ENCODE measurements at places on chromosomes 11 and 22. TPM values are rescaled to one million over a fixed set of nuclear protein-coding genes. Genes with fewer than 3 reads are reported as not detected.

GRCh38 chr11:76551400-76551799 lies 106.6 kb downstream of the EMSY start:
- DNase-seq, result no peak

DNA sequence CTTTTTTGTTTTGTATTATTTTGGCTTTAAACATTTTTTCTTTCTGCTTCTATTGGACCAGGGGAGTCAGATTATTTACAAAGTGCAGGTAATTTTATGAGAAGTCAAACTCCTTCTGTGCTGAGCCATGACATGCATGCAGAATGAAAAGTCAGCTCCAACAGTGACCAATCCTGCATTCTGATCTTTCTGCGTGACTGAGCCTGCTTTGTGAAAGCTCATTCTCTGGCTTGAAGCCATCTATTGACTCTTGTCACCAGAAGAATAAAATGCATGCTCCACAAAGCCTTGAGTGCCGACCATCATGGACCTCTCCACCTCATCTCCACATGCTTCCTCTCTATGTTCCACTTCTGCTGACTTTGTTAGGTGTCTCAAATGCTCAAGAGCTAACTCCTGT lies 50.2 kb downstream of the MIAT start:
- no peak for DNase-seq

DNA sequence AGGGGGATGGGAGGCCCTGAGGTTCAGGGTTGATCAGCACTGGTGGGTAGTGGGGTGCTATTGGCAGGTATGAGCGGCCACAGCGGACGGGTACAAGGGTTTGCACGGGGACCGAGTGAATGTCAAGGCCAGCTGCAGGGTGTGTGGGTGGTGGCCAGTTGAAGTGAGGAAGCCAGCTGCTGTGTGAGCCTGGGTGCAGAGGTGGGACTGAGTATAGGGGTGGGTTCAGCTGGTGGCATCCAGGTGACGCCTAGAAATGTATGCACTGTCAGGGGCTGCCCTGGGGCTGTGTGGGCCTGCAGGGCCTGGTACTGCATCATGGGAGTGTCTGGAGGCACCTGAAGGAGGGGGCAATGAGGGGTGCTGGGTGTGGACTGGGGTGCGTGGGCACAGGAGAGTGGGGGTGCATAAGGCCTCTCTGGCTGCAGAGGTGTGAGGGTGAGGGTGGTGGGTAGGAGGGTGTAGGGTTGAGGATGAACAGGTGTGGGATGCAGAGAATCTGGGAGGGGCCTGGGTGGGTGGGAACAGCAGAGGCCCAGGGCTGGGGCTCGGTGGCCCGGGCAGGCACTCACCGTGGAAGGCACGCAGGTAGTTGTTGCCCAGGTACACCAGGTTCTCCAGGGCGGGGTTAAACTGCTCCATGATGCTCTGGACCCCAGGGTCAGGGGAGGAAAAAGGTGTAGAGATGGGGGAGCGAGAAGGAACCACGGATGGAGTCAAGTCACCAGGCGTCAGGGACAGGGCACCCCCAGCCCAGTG lies 1.7 kb downstream of the BAIAP2L2 start:
- DNase-seq, result no peak

DNA sequence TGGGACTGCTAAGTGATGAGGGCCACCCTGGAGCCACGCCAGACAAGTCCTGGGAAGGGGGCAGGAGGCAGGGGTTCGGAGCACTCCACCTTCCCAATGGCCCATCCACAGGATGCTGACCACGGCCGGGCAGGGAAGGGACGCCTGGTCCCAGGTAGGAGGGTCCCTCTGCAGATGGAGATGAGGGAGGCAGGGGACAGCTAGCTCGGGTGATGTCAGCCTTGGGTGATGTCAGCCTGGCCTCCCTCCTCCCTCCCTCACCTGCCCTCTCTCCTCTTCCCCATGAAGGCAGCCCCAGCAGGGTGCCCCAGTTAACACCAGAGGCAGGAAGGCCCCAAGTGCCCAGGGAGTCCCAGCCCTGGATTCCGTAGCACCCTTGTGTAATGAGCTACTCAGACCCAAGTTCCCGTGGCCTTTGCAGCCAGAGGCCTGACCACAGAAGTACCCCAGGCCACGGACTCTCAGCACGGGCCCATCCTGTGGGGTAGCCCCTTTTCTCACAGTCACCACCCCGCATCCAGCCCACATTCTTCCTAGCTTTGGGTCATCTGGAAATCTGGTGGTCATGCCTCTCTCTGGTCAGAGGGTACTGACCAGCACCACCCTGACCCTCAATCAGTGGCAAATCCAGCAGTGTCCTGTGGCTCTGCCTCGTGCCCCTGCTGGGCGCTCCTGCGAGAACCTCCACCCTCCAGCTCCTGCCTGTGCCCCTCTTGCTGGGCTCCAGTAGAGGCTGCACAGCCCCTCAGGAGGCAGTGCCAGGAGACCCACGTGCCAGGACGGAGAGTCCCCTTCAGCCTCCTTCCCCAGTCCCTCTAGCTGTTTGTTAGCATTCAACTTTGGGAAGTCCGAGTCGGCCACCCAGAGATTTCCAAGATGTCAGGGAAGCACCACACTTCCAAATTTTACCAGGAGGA lies 47.4 kb downstream of the SHANK2 start:
- DNase-seq, result peak; percentile 70

DNA sequence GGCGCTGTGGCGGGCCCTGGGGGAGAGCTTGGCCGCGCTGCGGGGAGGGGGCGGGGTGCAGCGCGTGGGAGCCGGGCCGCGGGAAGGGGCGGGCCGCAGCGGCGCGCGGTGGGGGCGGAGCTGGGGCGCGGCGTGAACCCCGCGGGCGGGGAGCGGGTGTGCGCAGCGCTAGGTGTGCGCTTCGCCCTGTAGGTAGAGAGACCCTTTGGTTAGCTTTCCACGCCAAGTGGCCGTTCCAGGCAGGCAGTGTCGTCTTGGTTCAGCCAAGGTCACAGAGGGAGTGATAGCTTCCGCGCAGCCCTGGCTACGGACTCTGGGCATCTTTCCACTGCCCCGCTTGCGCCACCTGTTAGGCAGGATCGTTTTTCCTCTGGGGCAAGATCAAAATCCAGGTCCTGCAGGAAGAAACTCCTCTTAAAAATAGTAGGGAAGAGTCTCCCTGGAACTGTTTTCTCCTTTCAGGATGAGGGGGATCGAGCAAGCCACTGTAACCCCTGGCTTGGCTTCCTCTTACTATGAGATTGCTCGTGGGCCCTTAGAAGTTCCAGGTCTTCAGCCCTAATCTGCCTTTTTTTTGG lies 434 bp downstream of the BANF1 start:
- no peak for DNase-seq

DNA sequence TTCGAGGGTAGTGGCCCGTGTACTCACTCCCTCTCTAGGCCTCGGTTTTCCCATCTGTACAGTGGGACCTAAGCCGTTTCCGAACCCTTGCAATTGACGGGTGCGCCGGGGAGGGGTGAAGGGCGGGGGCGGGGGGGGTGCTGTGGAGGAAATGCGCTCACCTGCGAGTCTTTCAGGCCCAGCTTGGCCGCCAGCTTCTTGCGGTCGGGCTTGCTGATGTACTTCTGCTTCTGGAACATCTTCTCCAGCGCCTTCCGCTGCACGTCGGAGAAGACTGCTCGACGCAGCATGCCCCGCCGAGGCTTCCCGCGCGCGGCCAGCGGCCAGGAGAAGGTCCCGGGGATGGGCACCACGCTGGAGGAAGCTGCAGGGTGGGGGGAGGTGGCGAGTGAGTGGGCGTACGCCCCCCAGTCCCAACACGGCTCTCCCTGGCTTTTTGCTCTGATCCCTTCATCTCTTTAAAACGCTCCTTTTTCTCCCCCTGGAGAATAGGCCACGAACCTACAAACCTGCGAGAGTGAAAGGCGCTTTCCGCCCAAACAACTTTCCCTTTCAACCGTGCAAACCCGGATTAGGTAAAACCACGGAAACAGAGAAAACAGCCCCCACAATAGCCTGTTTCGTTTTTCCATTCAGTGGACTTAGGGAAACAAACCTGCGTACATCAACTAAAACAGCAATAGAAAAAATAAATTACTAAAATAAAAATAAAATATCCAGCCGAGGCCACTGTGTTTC lies 3.2 kb downstream of the DBX1 start:
- no peak for DNase-seq

DNA sequence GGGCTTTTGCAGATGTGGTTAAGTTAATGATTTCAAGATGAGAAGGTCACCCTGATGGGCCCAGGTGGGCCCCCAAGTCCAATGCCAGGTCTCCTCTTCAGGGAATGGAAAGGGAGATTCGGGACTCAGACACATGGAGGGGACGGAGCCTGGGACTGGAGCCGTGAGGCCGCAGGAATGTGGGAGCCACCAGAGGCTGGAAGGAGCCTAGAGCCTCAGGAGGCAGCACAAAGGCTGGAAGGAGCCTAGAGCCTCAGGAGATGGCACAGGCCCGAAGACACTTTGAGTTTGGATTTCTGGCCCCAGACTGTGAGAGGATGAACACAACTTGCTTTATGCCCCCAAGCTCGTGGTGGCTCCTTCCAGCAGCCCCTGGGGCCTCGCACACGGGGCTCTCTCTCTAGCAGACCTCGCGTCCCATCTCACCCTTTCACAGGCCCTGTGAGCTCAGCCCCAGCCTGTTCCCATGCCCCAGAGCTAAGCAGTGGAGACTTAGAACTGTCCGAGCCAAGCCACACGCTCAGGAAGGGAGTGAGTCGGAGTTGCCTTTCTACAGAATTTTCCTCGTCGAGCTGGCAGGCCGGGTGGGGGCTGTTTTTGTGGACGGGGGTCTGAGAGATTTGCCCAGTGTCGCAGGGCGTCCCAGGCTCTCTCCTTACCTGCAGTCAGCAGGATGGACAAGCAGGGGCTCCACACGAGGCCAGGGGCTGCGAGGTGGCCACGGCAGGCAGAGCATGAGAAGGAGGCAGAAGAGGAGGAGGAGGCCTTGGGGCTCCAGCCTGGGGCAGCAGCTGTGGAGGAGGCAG lies 937.6 kb downstream of the BRD1 start:
- peak; percentile 78 for DNase-seq

DNA sequence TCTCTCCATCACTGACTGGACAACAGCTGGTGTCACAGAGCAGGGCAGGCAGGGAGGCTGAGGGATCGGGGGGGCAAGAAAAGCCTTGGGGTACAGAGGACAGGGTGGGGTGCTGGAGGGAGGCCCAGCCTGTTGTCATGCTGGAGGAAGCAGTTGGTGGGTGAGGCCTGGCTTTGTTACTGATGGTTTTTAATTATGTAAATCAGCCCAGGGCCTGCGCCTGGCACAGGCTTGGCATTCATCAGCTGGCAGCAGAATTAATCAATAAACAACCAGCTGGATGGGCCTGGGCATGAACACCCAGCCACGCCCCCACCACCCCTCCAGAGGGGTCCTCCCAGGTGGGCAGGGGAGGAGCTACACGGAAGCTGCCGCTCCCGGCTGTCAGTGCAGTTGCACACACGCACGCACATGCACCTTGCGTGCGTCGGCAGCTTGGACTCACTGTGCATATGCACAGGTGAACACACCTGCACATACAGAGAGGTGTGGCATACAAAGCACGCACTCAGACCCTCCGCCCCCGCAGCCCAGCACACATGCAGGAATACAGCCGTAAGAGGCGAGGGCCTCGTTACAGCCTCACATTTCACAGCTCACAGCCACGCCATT lies 21.3 kb upstream of the ELFN2 start:
- DNase-seq, result no peak

- no peak for DNase-seq
Observed at GRCh38 chr11:122910775-122911174, 28.2 kb downstream of the JHY start.

- DNase-seq, result no peak
Observed at GRCh38 chr11:120688163-120688562, 176.6 kb downstream of the GRIK4 start.

DNA sequence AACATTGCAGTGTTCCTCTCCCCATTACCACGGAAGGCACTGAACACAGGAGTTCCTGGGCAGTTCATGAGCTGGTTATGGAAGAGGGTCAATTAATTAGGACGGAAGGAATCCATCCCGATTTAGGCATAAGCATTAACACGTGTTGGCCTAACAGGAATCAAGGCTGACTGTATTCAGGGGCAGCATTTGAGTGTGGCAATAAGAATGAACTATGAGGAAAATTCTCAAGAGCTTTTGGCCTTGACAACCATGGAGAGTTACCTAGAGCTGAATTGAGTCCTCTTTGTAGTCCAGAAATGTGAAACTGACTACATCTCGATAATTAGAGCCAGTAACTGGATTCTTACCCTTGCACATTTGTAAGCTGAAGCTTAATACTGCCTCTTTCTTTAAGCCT lies 82.4 kb upstream of the CRTAM start:
- DNase-seq, result no peak

GRCh38 chr11:862081-862661 lies 19.5 kb downstream of the TSPAN4 start:
- no peak for DNase-seq

GRCh38 chr11:1750481-1750839 lies at the start of gene IFITM10:
IFITM10 (minus strand) TSS chr11:1750595; CDS start chr11:1750442, 153 bp downstream.
- peak; percentile 84 for DNase-seq

DNA sequence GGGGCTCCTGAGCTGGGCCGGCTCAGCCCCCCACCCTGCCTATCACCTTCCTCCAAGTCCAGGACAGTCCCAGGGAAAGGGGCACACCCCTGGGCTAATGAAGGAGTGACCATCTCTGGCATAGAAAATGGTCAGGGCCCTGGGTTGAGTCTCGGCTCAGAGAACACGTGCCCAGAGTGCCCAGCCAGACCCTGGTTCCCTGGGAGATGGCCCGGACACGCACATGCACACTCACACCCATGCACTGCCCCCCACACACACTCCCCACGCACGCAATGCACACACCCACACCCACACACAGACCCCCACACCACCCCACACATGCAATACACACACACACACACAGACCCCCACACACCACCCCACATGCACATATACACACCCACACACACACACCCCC lies 28.7 kb downstream of the KCNC1 start:
- no peak for DNase-seq

- DNase-seq, result no peak
Observed at GRCh38 chr11:94737171-94737611, 31.0 kb upstream of the AMOTL1 start.

DNA sequence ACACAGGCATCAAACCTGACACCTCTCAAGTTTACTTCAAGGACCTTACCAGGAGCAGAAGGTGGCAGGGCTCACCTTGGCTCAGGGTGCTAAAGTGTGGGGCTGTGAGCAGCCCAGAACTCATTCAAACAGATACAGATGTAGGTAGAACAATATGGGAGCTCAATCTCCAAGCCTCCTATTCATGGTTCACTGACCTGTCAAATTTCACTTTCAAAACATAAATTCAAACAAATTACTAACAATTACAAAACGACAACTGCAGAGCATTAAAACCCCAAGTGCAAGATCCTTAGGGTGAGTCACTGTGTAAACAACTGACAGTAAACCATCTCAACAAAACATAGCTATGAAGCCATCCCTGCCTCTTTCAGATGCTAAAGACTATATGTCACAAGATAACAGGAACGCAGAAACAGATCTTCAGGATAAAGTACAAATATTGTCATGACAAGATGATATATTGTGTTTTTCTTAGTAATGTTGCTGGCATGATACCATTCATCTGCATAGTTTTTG lies 303.5 kb upstream of the ANO3 start:
- no peak for DNase-seq

Gene OR51S1
- not detected for total RNA-seq

Gene TH
- not detected for total RNA-seq

Gene OR52H1
- total RNA-seq, result 0.51 TPM

Gene SLC15A3
- total RNA-seq, result 27.4 TPM

Gene YDJC
- 7.1 TPM for total RNA-seq

Gene STX3
- 13.5 TPM for total RNA-seq

Gene OR52I2
- not detected for total RNA-seq

Gene CARD18
- not detected for total RNA-seq

Gene GRK3
- 8.2 TPM for total RNA-seq

Gene CDPF1
- total RNA-seq, result 3.9 TPM

Gene AMBRA1
- 27.3 TPM for total RNA-seq

Gene PGR
- total RNA-seq, result 6.0 TPM

Data from posterior vena cava (tissue), 2 donors.